Activated naive CD8-positive, alpha-beta T cell treated with anti-CD3 and anti-CD28 coated beads, Interleukin-2, amount 10 ng/mL, durations not matched to agents 7 days and 5 days (primary cell): ENCODE measurements at places on chromosomes 5 and 9. TPM values are rescaled to one million over a fixed set of nuclear protein-coding genes. Genes with fewer than 3 reads are reported as not detected.

GRCh38 chr5:83378624-83379289, 92.8 kb upstream of the VCAN start:
- DNase-seq: no peak

DNA sequence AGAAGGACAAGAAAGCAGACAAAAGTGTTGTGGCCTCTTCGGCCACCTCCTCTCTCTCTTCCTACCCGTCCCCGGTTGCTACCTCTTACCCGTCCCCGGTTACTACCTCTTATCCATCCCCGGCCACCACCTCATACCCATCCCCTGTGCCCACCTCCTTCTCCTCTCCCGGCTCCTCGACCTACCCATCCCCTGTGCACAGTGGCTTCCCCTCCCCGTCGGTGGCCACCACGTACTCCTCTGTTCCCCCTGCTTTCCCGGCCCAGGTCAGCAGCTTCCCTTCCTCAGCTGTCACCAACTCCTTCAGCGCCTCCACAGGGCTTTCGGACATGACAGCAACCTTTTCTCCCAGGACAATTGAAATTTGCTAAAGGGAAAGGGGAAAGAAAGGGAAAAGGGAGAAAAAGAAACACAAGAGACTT, 2.4 kb downstream of the EGR1 start:
- no peak for DNase-seq

DNA sequence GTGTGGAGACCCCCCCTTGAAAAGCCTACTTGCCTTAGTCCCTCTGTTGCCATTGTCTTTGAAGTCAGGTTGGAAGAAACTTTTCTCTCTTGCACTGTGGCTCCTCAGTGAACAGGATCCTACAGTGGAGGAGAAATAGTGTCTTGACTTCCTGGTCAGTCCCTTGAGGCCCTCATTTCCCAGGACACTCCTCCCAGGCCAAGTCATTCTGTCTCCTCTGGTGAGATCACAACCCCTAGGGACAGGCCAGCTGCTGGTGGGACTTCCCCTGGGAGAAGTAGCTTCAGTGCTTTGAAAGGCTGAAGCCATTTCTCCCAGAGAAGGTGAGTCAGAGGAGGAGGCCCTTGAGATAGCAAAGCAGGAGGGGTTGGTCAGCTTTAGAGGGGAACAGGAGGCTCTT, 10.1 kb upstream of the GRIA1 start:
- DNase-seq: no peak

- peak; percentile 27 for DNase-seq
Measured at GRCh38 chr9:89364666-89365531, 46.6 kb downstream of the SECISBP2 start.

- DNase-seq: no peak
Measured at GRCh38 chr9:125464591-125465385, 203.2 kb downstream of the GAPVD1 start.

The SUSD3 gene
- 68.0 TPM for total RNA-seq

The LCN12 gene
- 0.91 TPM for total RNA-seq

The PHYHD1 gene
- total RNA-seq: 1.6 TPM

The MED10 gene
- 56.7 TPM for total RNA-seq
